DMS53 (cell line): ENCODE measurements at places on chromosomes 3 and 15.

DNA sequence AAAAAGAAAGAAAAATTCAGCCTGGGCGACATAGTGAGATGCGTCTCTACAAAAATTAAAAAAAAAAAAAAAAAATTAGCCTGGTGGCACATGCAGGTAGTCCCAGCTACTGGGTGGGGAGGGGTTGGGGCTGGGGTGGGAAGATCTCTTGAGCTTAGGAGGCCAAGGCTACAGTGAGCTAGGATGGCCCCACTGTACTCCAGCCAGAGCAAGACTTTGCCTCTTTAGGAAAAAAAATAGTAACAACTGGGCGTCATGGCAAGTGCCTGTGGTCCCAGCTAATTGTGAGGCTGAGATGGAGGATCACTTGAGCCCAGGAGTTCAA is 23.9 kb upstream of the PPP4R2 start:
- no peak for DNase-seq

DNA sequence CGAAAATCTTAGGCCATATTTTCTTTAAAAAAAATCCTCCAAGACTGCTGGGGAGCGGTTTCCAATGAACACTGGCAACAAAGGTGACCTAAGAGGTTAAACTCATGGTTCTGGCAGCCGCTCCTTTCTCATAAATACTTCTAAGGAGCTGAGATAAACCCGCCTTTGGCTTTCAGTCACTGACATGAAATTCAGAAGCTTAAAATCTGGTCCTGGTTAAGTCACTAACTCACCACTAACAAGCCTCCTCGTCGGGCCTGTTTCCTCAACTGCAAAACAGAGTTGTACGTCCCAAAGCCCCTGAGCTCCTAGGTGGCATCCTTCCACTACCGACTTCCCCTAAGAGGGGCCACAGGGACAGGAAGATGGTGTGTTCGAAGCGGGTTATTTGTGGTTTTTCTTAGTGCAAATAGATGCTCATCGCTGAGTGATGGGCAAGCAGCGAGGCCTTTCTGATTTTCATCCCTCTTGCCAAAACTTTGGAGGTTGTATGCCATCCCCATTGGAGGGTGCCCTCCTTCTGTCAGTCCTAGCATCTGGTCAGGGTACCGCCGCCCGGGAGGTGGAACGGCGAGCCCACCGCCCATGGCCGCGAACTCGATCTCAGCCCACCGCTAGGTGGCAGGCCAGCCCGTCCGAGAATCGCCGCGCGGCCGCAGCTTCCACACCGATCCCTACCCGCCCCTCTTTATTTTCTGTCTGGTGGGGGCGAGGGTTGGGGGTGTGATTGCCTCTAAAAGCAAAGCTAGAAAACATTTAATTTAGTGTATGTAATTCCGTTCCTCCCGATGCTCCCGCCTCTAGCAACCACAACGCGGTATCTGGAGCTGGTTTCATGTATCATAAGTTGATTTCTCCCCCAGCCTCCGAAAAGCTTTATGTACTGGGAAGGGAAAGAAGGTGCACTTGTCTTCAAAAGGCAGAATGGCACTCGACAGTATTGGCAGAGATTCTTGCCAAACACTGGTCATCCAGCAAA is 4.6 kb downstream of the BCL6 start:
- peak; percentile 70 for DNase-seq

DNA sequence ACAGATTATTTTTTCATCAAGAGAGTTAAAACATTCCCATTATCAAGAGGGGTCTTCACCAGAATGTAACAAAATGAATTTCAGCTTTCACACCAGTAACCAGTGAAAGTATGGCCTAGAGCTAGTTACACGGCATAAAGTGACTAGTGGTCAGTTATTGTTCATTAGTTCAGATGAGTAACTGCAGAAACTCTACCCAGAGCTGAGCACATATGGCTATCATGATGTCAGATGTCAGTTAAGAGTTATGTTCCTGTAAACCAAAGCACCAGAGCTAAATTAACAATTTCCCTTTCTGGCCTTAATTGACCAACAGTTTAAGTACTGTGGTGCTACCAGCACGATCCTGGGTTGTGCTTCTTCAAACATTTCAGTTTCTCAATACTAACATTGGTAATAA is 6.6 kb upstream of the MRPS25 start:
- DNase-seq: no peak

DNA sequence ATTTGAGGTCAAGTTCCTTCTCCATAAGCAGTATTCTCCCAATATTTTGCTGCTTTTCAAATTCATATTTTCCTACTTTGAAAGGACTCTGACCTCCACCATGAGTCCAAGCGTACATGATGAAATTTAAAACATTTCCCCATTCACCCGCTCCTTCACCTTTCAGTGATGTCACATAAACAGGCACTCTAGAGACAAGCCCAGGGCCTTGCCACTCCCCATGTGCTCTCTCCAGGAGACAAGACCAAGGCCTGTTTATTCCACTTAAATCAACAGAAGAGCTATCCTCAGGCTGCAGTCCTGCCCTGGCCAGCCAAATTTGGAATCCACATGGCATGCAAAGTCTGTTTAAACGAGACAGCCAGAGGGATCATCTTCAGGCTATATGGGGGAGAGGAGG is 161.5 kb downstream of the ARRDC4 start:
- DNase-seq: no peak

DNA sequence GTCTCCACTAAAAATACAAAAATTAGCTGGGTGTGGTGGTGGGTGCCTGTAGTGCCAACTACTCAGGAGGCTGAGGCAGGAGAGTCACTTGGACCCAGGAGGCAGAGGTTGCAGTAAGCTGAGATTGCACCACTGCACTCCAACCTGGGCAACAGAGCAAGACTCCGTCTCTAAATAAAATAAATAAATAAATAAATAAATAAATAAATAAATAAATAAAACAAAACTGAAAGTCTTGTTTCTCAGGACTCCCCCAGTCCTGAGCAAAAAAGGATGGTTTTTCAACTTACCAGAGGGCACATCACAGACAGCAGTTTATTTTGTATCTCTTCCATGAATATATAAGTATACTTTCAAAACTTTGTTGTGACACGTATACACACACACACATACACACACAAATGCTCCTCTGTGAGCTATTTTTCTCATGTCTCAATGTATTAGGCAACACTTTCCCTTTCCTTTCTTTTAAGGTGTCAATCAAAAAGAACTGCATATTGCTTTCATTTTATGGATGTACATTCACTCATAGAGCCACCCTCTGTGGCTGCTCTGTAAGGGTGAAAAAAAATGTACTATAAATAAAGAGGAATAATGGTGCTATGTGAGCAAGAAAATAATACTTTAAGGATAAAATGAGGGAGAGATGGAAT is 54.8 kb upstream of the MITF start:
- DNase-seq: no peak

DNA sequence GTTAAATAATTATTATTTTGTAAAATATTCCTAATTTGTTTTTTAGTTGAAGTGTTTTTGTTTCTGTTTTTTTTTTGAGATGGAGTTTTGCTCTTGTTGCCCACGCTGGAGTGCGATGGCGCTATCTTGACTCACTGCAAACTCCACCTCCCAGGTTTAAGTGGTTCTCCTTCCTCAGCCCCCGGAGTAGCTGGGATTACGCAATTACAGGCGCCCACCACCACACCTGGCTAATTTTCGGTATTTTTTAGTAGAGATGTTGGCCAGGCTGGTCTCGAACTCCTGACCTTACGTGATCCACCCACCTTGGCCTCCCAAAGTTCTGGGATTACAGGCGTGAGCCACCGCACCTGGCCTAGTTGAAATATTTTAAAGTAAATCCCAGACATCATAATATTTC is 48.7 kb upstream of the GATM start:
- DNase-seq: no peak
